ENCODE measurements at places on chromosomes 1 and 21.
A peak's percentile ranks its signal among the peaks of the same experiment; 100 is the strongest.

DNA sequence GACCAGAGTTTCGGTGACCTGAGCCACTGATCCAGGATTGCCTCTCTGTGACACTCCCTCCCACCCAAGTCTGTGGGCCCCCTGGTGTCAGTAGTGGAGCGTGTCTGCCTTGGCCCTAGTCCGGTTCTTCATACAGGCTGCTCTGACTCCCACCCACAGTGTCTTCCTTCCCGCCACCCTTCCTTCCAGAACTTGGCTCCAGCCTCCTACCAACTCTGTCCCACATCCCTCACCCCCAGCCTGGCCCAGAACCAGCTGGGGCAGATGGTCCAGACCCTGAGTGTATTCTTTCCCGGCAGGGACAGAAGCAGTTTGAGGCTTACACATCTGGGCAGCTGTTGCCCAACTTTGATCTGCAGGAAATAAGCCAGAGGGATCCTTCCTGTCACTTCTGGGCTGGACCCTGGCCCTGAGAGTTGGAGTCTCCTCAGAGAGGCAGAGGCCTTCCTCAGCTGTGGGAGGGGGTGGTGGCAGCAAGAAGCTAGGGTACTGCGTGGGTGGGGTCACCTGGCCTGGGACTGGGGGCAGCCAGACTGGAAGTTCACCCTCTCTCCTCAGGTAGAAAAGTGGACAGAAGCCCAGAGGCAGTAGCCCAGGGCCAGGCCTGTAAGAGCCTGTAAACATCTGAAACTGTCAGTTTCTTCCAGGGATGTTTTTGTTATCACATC, 43.1 kb upstream of the EPS8L3 start:
- no peak for DNase-seq

DNA sequence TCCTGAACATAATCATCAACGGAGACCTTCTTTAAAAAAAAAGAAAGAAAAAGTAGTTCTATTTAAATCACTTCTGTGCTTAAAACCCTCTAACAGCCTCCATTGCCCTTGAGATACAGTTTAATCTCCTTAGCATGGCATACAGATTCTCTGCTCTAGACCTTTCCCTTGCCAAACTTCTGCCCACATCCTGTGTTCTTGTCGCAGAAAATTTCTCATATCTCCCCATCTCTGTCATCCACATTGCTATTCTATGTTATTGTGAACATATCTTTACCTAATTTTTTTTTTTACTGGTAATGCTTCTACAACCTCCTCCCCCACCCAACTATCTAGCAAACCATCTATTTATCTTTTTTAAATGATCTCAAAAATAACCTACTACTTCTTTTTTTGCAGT, 135.7 kb upstream of the PROX1 start:
- no peak for DNase-seq

- peak; percentile 11 for DNase-seq
These were observed 107.8 kb downstream of the LYST start for GRCh38 chr1:235758931-235759330.

DNA sequence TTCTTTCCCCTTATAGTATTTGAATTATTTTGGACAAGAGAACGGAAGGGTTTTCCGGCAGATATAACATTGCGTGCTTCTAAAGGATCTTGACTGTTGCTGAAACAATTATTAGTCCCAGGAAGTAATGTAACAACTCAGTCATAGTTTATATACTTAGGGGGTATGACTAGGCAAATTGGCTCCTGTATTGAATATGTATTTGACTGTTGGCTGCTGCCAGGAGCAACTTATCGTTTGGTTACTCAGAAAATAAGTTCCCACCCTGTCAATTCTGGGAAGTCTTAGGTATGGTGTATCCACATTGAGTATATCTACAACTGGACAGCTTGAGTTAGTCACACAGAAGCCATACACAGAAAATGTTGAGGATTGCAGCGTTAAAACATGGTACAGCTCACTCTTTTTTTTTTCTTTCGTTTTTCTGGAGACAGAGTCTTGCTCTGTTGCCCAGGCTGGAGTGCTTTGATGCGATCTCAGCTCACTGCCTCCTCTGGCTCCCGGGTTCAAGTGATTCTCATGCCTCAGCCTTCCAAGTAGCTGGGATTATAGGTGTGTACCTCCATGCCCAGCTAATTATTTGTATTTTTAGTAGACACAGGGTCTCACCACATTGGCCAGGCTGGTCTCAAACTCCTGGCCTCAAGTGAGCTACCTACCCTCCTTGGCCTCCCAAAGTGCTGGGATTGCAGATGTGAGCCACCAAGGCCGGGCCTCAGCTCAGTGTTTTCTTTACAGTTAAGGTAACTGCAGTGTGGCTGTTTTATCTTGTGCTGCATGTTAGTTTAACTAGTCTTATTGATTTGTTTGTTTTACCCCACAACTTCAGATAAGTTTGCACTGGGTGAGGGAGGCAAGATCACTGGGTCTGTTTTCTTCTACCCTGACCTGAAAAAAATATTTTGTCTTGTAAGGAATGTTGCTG, 10.2 kb downstream of the SMAP2 start:
- DNase-seq = no peak

- no peak for DNase-seq
These were observed 60.6 kb downstream of the PTP4A2 start for GRCh38 chr1:31877544-31877943.

DNA sequence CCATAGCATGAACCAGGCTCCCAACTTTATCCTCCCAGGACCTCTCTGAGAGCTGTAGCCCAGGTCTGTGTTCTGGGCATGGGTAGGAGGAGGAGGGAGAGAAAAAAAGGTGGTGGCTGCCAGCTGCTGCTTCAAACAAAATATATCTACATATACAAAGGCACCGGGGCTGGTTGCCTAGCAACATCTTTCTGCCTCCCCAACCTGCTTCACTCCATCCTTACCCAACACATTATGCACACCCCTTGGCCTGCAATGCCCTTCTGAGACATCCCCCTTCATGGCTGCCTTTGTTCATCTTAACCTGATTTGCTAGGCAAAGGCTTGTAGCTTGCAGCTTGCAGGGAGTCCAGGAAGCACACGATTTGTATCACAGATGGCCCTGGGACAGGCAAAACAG, 27.2 kb upstream of the ATP1A1 start:
- no peak for DNase-seq

DNA sequence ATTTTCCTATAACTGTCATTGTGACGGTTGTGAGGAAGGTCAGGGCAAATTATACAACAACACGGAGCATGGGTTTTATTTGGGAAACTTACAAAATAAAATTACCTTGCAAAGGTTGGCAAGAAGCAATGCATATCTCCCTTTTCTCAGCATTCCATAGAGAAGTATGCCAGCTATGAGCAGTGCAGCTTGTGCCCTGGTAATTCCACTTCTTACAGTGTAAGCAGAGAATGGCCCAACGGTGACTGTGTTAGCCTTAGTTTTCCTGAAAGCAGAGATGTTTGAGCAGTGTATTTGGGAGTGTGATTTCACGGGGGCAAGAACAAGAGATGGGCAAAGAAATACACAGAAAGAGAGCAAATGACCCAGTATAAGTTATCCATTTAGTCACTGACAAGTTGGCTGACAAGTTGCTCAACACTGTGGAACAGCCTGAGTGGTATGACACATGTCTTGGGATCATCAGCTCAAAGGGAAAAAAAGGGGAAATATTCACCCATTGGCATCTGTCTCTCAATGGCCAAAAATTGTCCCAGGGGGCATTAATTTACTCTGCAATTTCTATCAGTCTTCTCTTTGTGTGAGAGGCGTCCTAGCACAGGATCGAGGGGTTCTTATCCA, 210.9 kb upstream of the NRIP1 start:
- no peak for DNase-seq

DNA sequence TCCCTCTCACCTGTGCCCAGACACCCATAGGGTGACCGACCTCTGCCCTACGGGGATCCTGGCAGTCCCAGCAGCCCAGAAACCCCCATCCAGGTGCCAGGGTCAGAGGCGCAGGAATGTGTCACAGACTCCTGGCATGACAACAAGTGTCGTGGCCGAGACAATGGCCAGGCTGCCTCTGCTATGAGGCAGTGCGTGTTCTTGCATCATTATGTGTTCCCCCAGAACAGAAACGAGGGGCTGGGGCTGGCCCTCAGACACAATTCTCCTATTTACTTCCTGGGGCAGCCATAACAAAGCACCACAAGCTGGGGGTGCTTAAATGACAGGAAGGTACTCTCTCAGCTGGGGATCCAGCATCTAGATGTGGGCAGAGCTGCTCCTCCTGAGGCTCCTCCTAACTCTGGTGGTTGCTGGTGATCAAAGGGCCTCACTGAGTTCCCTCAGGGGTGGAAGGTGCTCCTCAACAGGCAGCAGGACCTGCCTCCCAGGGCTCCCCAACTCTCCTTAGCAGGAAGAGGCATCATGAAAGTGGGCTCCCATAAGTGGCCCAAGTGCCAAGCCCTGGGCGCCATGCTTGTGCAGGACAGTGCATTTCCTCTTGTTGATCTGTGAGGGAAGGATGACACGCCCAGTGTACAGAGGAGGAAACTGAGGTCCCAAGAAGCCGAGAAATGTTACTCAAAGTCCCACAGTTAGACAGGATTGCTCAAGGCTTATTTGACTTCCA, 24.2 kb upstream of the BACE2 start:
- DNase-seq = no peak

DNA sequence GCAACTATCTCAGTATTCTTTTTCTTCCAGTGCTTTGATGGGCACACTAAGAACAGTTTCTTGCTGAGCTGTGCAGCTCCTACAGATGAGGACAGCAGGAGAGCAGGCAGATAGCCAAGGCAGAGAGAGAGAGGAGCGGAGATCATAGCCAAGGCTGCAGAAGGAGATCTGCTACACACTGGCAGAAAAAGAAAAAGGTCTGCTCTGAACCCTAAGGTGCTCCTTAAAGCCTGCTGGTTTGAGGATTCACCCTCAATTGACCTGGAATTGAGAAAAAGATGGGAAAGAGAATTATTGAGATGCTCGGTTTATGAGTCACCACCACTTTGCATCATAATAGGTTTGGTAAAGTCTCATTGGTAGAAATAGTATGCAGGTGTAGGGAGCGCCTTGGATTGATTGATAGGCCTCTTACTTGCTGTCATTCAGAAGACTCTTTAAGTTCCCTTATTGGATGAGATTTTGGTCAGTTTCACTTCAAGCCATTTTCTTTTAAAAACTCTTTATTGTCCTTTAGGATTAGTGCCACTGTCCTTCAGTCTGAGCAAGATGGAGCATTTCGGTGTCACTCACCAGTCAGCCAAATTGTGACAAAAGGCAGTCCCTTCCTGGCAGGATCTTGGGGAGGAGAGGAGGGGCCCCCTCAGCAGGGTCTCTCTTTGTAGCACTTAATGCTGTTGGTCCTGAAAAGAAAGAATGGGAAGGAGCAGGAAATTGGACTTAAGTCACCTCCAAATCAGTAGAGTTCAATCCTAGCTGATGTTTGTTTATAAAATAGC, 685.0 kb downstream of the ADGRL2 start:
- DNase-seq = no peak

- no peak for DNase-seq
These were observed 105.3 kb upstream of the BEND5 start for GRCh38 chr1:48882020-48882419.

GRCh38 chr1:115229016-115229415, 109.0 kb downstream of the NGF start:
- no peak for DNase-seq

DNA sequence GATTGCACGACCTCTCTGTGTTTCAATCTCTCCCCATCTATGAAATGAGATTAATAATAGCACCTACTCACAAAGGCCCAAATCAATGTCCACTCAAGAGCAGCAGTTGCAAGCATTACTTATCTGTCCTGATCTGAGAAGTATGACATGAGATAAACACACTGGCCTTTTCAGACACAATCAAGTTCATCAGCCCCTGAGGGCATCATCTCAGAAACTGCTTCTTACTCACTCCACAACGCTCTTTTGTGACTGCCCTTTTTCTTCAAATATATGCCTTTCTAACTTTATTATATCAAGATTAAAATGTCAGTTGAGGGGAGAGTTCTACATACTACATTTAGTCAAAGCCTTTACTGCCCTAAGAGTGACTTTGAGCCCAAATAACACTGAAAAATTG, 371.9 kb upstream of the SPAG17 start:
- no peak for DNase-seq

- no peak for DNase-seq
These were observed 40.0 kb downstream of the ROR1 start for GRCh38 chr1:63813829-63814277.

GRCh38 chr1:96388421-96389310, 332.9 kb upstream of the PTBP2 start:
- no peak for DNase-seq

DNA sequence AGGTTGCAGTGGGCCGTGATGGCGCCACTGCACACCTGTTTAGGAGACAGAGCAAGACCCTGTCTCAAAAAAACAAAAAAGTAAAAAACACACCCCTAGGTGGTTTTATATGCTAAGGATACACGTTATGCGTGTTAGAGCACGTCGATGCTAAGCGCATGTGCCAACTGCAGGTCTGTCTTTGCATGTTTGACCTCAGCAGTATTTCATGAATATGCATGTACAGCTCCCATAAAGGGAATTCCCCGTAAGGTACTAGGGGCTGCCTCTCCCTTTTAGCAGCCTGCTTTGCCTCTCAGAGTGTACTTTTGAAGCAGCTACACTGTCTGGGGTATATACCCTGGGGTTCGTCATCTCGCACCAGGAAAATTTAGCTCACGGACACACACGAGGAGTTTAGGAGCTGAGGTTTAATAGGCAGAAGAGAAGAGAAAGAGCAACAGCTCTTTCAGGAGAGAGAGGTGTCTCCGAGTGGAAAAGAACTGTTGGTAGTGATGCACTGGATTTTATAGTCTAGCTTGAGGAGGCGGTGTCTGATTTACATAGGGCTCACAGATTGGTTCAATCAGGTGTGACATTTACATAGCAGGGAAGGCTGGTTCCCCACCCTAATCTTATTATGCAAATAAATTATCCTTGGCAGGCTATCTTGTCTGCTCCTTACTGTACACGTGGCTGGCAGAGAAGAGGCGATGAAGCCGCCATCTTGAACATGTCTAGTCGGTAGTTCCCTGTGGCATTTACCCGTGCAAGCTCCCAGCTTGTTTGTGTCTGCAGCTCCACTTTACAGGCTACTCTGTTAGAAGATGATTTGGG, 4.2 kb upstream of the OTUD3 start:
- no peak for DNase-seq

- no peak for DNase-seq
These were observed 2.9 kb downstream of the PTPRF start for GRCh38 chr1:43533584-43533983.

DNA sequence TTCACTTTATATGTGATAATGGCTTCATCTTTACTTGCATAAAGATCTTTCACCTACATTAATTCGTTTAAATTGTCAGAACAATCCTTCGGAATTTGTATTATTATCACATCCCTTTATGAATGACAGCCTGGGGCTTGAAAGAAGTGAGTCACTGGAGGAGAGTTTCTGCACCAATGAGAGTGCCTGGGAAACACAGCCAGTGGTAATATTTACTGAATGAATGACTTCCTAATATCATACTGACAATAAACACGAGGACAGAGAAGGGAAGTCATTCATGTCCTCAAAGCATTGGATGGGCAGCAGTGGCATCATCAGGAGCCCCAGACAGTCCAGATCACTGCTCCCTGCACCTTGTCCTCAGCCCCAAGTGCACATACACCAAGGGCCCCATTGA, 40.7 kb upstream of the PDE4B start:
- DNase-seq = no peak

DNA sequence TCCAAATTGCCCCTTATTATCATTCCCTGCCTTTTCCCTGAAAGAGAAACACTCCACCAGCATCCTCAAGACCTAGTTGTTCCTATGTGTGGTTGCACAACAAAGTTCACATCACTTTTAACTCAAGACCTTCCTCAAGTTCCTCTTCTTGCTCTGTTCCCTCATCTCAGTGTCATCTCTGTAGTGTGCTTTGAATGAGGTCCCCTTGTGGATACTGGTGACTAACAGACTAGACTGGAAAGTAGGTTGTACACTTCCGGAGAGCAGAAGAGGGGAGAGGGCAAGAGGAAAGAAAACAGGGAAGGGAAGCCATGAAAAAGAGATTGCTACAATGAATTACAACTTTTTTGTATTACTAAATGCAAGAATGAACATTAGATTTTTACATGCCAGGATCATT, 853.8 kb downstream of the USP25 start:
- no peak for DNase-seq

All from NCI-H1092 (cell line).